ENCODE measurements at places on chromosomes 6 and 20.
A peak's percentile ranks its signal among the peaks of the same experiment; 100 is the strongest.

DNA sequence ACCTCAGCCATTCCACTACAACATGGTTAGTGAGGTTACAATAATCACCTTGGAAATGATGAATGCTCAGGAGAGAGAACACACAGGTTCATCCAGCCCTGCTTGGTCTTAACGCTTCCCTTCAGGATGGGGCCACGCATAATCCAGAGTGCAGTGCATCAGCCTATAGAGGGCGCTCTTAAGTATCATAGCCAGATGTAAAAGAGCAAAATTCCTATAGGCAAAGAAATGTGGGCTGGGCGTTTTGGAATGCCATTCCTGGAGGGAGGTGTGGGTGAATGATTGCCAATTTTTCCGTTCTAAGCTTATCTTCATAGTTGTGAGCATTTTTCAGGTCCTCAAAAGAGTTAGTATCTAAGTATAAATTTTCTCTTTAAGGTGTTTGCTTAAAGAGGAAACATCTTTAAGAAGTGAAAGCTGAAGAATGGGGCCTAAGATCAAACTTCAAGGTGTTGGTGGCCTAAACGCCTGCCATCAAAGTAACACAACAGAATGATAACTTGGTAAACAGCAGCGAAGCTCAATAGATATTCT is 1.8 kb downstream of the RIPOR2 start:
- DNase-seq, result peak; percentile 26

DNA sequence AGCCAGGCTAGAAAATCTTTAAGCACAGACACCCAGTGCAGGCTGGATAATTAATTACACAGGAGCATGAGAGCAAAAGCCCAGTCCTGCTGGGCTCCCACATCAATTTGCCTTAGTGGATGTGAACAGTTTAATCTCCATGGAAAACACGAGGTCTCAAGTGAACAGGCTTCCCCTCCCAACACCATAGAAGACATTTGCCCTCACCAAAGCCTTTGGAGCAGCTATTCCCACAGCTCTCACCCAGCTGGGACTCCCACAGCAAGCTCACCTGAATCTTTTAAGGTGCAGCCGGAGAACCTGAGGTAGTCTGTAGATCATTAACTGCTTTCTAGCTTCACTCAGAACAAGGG is 12.0 kb downstream of the TOMM6 start:
- no peak for DNase-seq

GRCh38 chr6:167399599-167399998 is 74.7 kb downstream of the TTLL2 start:
- no peak for DNase-seq

- peak; percentile 34 for DNase-seq
Observed at GRCh38 chr6:76862936-76863335, 600.4 kb downstream of the HTR1B start.

GRCh38 chr20:11791835-11792567 is 125.7 kb upstream of the BTBD3 start:
- DNase-seq, result no peak

DNA sequence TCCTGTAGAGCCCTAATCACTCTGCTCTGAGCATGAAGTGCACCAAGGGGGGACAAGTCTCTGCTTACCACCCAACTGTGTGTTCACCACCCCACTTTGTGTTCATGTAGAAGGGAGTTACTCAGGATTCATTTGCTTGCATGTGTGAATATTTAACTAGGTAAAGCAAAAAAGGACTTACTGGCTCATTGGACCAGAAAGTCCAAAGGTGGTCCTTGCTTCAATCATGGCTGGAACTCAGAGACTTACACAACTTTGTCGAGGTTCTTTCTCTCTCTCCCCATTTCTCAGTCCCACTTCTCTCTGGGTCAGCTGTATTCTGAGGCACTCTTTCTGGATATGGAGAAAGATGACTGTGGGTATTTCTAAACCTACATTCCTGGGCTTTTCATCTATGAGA is 4.0 kb downstream of the TMEM200A start:
- DNase-seq, result no peak

GRCh38 chr20:25340380-25340779 is 50.3 kb downstream of the ABHD12 start:
- DNase-seq, result no peak

DNA sequence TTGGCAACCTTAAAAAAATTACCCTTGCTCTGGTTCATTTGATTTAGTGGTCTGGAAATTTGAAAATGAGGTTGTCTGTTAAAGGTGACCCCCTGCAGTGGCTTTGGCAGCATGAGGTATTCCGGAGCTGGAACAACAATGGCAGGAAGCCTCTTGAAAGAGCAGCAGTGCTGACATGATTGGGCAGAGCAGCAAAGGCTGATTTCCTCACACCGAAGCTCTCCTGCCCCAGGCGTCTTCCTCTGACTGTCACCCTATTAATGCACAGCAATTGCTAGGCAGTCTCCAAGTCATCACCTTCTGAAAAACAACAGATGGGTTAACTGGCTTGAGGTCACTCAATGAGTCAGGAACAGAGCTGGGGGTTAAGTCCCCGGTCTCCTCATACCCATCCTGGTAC is 241.8 kb upstream of the MMS22L start:
- no peak for DNase-seq

DNA sequence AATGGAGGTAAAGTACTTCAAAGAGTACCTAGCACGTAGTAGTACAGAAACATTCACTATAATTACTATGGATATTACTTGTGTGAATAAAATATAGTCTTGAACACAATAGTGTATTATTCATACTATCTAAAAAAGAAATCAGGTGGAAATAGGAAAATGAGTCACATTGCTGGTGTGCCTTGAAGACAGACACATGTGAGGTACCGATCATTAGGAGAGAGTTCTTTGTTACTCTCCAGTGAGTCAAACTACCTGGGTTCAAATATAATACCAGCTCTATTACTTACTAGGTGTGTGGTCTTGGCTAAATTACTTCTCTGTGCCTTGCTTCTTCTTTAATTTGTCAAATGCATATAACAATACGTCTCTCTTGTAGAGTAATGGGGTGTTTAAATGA is 50.8 kb upstream of the BEND6 start:
- DNase-seq, result no peak

- no peak for DNase-seq
Observed at GRCh38 chr20:1881240-1881835, 13.9 kb upstream of the SIRPA start.

DNA sequence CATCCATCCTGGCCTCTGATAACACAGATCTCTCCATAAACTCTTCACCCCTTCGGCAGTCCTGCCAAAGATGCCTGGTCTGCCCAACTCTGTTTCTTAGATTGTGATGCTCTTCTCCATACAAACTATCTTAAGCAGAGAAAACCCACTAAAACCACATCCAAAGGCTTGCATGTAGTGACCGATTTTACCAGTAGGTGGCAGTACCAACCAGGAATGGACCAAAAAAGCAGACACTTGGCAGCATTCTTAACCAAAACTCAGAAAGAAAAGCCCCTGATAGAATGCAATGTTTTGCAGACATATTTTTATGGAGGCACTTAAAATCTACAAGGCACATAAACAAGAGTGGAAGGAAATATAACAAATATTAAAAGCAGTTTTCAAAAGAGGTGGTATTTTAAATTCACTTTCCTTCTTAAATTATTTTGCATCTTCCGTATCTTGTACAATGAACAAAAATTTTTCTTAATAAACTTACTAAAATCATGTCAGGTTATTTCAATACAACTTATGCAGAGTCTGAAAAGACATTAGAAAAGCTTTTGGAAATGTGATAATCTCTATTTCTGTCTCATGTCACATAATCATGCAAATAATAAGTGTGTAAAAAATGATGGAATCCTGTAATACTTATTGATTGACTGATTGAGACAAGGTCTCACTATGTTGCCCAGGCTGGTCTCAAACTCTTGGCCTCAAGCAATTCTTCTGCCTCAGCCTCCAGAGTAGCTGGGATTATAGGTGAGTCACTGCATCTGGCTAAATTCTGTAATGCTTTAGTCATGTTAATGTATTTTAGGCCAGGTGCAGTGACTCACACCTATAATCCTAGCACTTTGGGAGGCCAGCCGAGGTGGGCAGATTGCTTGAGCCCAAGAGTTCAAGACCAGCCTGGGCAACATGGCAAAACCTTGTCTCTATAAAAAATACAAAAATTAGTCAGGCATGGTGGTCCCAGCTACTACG is 29.4 kb downstream of the LRP11 start:
- DNase-seq, result peak; percentile 82

- DNase-seq, result no peak
Observed at GRCh38 chr6:130382872-130383490, 17.2 kb downstream of the TMEM200A start.

GRCh38 chr20:32457479-32457986 is 99.4 kb downstream of the ASXL1 start:
- DNase-seq, result peak; percentile 63

- DNase-seq, result peak; percentile 56
Observed at GRCh38 chr20:2042400-2042799, 48.5 kb upstream of the PDYN start.

DNA sequence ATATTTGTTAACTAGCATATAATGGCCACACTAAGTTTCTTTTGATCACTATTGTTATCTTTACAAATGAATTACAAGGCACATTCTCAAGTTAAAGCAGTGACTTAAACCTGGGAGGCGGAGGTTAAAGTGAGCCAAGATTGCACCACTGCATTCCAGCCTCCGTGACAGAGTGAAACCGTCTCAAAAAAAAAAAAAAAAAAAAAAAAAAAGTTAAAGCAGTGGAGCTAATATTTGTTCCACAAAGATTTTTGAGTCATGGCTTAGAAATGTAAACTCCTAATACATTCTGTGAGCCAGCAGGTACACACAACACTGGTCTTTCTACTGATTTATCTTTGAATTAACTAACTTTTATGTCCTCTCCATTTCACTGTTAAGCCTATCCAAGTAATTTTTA is 221.7 kb upstream of the HTR1E start:
- peak; percentile 41 for DNase-seq
